ENCODE measurements at places on chromosomes 2 and 18.

DNA sequence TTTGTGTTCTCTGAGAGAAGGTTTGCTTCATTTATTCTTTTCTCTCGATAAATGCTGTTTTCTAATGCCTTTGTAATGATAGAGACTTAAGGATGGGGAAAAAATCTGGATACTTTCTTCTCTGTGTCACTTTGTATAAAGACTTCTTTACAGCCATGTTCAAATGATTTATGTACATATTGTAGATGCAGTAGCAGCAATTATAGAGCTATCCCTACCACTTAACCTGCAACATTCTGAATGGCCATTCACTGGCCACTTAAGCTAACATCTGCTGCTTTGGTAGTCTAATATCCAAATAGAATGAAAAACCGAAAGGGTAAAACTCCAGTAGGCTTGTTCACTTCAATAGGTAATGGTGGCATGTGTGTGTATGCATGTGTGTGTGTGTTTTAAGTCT lies 97.8 kb downstream of the CSRNP3 start:
- no peak for DNase-seq

DNA sequence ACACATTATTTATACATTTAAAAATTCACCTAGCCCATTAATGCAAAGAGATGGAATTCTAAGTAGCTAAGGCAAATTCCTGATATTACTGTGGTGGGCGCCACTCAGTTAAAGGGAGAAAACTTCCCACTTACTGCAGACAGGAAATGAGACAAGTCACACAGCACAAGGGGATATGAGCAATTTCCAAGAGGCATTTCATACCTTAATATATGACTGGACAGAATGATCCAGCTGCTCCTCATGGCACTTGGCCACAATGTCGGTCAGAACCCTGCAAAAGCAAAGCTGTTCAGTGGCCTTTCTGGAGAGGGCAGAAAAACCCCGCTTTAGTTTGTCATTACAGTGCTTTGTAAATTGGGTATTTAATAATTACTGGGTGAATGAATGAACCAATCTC lies 121.4 kb upstream of the CCDC195 start:
- DNase-seq: peak; percentile 80

DNA sequence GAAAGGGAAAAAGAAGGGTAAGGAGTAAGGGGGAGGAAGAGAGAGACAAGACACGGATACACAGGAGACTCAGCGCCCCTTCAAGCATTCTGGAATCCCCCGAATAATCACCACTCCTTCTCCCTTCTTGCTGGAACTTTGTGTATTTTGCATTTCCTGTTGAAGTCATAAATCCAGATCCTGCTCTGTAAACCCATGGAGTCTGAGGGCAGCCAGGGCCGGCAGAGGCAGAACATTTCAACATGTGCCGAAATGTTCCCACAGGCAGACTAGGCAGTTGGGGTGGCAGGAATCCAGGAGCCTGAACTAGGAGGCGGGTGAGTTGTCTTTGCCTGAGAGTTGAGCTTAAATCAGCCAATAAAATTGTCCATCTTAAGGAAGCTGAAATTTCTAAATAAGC lies 193.1 kb downstream of the SH3RF3 start:
- peak; percentile 90 for DNase-seq

DNA sequence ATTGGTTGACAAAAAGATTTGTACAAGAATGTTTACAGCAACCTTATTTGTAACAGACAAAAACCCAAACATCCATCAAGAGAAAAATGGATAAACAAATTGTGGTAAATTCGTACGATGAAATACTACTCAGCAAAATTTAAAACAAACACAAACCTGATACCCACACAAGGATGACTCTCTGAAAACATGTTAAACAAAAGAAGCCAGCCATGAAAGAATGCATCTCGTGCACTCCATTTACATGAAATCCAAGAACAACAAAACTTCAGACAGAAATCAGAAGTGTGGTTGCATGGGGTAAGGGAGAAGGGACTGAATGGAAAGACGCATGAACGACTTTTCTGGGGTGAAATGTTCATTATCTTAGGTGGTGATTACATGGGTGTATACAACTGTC lies 93.4 kb downstream of the SLC25A12 start:
- peak; percentile 49 for DNase-seq

DNA sequence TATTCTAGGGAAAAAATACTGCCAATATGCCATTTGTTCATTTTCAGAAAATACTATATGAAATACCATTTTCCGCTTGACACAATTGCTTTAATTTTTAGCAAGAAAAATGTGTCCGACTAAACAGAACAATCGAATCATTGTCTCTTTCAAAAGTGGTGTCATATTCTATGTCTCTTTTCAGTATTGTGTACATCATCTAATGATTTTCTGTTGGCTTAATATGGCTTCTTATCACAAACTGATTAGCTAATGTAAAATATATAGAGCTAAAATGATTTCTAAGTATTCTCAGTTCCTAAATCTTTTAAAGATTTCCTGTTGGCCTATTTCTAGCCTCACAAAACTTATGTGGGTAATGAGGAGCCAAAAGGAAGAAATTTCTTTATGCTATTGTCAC lies 436.6 kb downstream of the LRRTM4 start:
- DNase-seq: no peak

GRCh38 chr2:3527886-3528785 lies 8.8 kb upstream of the ADI1 start:
- no peak for DNase-seq

- DNase-seq: peak; percentile 19
Measured at GRCh38 chr2:180130403-180130802, 123.3 kb upstream of the CWC22 start.

- no peak for DNase-seq
Measured at GRCh38 chr2:47041063-47041462, 114.0 kb downstream of the STPG4 start.

- no peak for DNase-seq
Measured at GRCh38 chr2:121398853-121399252, 113.9 kb upstream of the TFCP2L1 start.

DNA sequence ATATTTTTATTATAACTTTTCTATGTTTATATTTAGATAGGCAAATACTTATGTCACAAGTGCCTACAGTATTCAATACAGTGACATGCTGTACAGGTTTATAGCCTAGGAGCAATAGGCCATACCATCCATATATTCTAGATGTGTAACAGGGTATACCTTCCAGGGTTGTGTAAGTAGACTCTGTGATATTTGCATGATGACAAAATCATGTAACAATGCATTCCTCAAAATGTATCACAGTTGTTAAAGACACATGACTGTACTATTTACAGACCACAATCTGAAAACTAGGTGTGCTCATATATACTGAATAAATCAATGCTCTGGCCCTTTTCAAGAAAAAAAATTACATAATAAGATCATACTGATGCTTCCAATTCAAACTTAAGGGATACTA lies 433.2 kb upstream of the RGPD4 start:
- no peak for DNase-seq

DNA sequence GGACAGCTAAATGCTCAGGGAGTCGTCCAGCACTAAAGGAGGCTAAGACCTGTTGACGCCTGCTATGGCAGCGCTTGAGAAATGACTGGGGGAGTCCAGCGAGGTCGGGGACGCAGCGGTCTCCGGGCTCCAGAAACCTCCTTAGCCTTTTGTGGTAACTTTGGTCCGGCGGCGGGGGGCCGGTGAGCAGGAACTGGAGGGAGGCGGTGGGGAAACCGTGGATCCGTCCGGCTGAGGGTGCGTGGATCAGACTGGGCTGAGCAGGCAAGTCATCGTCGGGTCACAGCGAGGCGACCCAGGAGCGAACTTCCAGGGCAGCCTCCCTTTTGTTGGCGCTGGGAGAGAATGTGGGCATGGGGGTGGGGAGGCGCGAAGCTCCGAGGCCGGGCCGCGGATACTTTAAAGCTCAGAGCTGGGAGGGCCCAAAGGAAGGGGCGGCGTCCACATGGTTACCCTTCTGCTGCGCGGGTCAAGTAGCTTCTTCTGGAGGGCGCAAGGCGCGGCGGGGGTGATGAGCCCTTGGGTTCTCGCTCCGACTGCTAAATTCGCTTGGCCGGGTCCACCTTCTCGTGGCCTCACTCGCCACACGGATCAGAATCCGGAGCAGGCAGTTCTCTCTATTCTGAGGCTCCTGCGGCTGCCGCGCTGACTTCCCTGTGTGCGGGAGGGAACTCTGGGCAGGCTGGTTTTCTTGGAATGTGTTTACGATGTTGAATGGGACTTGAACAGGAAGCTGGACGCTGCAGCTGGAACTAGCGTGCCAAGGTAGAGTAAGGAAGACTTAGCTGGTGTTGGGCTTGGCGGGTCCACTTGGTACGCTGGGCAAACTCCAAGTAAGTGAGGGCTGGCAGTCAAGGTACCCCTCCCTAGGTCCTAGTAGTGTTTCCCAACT lies 920 bp downstream of the GULP1 start:
- peak; percentile 89 for DNase-seq

DNA sequence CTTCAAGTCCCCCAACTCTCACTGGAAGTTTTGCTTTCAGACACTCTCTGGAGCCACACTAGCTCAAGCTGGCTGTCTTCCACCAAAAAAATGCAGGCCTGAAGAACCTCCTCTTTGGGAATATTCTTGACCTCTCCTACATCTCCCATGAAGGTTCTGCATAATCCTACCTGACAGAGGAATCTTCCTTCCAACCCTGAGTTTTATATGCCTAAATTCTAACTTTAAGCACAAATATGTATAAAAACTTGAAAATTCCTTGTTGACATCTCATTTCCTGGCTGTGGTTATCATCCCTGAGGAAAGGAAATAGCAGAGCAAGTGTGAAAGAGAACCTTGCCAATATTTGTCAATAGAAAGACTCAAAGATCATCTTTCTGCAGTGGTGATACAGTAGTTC lies 249.0 kb downstream of the LPIN1 start:
- no peak for DNase-seq

DNA sequence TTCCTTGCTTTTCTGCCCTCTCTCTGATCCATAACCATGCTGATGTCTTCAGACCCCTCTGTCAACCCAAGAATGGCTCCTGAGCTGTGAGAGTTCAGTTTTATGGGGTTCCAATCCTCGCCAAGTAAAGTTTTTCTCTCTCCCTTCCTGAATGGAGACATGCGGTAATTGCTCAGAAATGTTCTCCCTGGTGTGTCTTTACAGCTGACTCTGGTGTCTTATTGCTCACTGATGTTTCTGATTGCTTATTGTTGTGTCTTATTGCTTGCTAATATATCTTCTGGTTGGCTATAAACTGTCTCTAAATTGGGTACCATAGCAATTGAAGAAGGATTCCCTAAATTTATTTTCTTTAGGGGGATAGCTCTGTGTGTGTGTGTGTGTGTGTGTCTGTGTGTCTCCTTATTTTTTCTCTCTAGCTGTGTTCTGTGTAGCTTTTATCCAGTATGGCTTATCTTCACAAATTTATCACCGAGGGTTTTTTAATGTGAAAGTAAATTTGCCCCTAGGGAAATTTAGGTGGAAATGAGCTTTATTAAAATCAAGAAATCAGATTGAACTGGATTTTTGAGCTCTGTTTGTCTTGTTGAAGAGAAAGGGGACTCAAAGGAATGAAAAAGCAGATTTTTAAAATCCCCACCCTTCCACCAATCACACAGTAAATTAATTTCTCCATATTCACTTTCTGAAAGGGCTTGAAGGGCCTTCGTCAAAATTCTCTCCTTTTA lies 19.5 kb downstream of the MGAT5 start:
- no peak for DNase-seq

DNA sequence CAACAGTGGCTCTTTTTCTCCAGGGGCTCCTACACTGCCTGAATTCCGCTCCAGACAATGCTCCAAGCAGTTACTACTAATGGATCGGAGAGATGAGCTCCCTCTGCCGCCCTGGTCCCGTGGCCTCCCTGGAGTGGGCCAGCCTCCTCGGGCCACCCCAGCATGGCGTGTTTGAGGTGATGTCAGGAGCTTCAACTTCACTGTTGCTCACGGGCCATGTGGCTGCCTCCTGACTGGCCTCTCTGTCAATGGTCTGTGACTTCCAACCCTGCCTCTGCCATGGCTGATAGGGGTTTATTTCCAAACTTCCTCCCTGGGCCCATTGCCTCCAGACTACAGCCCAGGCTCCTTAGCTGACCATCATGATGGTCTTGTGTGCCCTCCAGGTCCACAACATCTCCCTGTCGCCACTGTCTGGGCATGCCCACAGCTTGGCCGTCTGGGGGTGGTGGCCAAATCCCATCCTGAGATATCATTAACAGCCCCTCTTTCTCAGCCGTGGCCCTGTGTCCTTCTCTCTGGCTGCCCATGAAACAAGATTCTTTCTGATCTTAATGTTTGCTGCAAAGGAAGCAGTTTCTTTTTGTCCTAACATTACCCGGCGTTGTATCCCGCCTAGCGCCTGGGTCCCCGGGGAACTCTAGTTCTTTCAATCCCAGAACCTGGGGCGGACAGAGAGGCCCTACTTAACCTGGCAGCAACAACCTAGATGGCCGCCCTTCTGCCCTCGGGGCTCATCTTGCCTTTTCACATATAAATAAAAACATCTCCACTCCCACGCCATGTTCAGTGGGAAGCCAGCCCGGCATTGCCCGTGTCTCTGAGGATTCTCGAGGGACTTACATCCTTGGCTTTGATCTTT lies 38.1 kb downstream of the ATOH8 start:
- no peak for DNase-seq

- DNase-seq: peak; percentile 81
Measured at GRCh38 chr2:236661061-236661761, 91.6 kb downstream of the ACKR3 start.

DNA sequence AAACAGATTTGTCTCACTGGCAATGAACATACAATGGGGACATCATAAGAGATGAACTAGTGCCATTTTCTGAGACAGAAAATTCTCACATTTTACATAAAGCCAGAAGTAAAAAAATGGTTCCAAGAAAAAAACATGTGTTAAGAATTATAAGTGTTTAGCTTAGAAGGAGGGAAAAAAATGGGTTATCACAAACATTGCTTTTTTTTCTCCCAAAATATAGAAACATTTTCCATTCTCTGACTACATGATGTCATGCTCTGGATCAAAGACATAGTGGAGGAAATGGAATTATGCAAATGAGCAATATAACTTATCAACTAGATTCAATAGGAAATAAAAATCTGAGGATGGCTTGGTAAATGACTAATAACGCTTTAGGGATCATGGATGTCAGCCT lies 49.8 kb downstream of the SPATS2L start:
- DNase-seq: no peak

GRCh38 chr2:193894081-193894480 lies 1699.3 kb upstream of the TMEFF2 start:
- no peak for DNase-seq

GRCh38 chr2:196381464-196381863 lies 210.1 kb upstream of the STK17B start:
- no peak for DNase-seq

GRCh38 chr2:229612384-229612971 lies 101.9 kb downstream of the DNER start:
- DNase-seq: no peak

GRCh38 chr2:134354611-134355010 lies 100.7 kb downstream of the MGAT5 start:
- no peak for DNase-seq

- peak; percentile 82 for DNase-seq
Measured at GRCh38 chr18:7567474-7568425, 634 bp downstream of the PTPRM start.

GRCh38 chr2:26809211-26809610 lies 23.4 kb downstream of the CENPA start:
- DNase-seq: no peak

GRCh38 chr2:112693596-112693995 lies 27.2 kb upstream of the NT5DC4 start:
- DNase-seq: no peak

Measured in astrocyte of the hippocampus (primary cell).